ENCODE measurements at places on chromosomes 1 and 21.
A peak's percentile ranks its signal among the peaks of the same experiment; 100 is the strongest.

DNA sequence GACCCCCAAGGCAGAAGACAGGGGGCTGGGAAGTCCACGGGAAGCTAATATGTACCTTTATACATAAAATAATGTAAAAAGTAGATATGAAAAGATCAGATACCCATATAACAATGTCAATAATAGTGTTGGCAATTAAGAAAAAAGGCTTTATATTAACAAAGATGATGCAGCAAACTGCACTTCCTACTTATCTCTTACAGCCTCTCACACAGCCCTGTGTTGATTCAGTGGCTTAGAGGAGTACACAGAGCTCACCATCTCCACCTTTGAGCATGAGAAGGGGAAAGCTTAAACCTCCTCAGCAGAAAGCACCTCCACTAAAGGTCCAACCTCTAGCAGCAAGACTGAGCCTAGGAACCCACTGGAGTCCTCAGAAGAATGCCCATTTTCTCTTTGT, 7.2 kb upstream of the VSIG8 start:
- DNase-seq = peak; percentile 31

DNA sequence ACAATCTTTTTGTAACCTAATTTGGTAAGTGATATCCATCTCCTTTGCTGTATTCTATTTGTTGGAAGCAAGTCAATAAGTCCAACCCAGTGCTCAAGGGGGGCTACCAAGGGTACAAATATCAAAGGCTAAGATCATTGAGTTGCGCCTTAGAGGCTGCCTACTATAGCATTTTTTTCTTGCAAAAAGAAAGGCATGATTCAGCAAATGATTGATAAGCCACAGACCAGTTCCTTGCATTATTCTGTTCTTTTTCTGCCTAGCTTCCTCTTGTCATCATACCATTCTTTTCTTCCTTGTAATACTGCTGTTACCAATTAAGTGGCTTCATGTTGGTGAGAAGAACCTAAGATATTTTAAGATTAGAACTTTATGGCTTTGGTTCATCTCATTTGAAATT, 29.8 kb upstream of the BARHL2 start:
- no peak for DNase-seq

GRCh38 chr1:226810681-226811080, 59.7 kb upstream of the PSEN2 start:
- no peak for DNase-seq

DNA sequence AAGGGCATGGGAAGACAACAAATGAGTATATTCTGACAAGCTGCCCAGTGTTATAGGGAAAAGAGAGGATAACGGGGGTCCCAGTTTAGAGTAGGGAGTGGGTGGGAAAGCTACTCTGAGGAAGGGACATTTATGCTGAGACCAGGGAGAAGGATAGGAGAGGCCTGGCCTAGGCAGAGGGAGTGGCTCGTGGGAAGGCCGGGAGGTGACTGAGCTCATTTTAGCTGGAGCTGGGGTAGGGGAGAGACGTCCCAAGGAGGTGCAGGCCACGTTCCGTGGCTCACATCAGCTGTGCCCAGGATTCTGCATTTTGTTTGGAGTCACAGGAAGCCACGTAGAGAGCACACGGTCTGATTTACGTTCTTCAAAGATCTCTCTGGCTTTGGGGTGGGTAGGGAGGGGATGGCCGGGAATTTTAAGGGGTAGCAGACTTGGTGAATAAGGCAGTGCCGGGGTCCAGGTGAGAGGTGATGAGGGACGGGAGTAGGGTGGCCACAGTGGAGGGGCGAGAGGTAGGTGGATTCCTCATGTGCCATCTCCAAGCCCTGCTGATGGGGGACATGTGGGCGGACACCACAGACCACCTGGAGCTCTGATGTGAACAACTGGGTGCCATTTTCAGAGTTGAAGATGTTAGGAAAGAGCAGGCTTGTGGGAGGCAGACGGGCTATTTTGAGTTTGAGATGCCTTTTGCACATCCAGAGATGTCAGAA, 4.7 kb downstream of the TINAGL1 start:
- no peak for DNase-seq
